ENCODE measurements at places on chromosomes 7 and 10. TPM values are rescaled to one million over a fixed set of nuclear protein-coding genes. Genes with fewer than 3 reads are reported as not detected.
A peak's percentile ranks its signal among the peaks of the same experiment; 100 is the strongest.

DNA sequence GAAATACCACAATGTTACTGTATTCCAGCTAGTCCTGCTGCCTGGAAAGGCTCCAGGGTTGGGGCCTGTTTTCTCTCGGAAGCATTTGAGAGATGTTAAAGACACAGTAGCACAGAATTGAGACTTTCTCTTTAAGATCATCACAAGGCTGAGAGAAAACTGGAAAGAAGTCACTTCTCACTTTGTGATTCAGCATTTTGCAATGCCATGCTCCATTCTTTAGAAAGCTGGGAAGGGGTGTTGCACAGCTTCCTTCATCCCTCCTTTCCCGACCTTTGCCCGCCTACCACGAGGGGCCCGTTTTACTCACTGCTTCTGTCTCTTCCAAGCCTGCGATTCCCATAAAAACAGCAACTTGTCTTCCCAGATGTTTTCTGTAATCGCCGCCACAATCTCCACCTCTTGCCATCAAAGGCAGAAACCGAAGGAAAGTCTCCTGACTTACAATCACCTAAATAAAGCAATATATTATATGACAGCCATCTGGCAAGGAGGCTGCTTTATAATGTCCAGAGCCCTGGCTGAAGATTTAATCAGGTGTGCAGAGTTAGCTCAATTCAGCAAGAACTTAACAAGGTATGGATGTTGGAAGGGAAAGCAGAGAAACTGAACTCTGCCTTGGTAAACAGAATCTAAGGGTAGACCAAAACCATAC lies 18.9 kb downstream of the NOD1 start:
- DNase-seq: peak; percentile 82

DNA sequence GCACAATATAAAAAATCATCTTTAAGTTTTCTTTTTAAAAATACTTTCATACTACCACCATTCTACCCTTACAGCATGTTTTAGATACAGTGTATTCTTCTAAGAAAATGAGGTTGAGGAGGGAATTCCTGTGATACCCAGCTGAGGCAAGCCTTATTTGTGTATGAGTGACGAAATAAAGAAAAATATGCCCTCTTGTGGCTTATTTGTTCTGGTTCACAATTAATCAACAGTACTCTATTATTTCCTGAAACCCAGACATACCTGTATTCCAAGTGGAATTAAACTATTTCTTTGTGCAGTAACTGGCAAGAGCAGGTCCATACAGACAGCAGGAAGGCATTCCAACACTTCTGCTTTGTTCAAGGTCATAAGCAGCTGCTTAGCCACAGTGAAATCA lies 4.5 kb upstream of the SEMA3D start:
- no peak for DNase-seq

DNA sequence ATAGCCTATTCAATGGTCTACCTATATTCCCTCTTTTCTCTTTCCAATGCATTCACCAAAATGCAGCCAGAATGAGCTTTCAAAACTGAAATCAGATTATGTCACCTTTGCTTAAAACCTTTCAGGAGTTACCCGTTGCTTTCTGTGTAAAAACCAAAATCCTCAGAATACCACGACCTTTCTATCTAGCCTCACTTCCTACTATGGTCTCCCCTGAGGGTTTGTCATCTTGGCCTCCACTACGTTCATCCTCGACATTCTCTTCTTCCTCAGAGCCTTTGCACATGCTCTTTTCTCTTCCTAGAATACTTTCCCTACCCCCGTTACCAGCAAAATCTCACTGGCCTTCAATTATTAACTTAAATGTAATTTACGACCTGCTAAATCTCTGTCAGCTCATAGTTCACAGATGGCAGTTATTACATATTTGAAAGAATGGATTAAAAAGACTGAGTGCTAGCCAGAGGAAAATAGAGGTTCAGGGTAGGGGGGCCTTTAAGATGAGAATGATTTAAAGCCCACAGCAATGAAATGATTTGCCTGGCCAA lies 380.8 kb upstream of the C7orf33 start:
- DNase-seq: no peak

DNA sequence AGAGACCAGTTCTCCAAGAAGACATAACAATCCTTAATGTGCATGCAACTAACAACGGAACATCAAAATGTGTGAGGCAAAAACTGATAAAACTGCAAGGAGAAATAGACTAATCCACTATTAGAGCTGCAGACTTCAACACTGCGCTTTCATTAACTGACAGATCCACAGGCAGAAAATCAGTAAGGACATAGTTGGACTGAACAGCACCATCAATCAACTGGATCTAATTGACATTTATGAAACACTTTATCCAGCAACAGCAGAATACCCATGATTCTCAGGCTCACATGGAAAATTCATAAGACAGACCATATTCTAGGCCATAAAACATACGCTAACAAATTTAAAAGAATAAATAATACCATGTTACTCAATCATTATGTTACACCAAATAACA lies 21.6 kb upstream of the ATP6V0A4 start:
- DNase-seq: no peak

GRCh38 chr7:110960811-110961210 lies 130.1 kb upstream of the LRRN3 start:
- DNase-seq: no peak

- DNase-seq: no peak
Observed at GRCh38 chr7:92717623-92717992, 118.8 kb downstream of the CDK6 start.

DNA sequence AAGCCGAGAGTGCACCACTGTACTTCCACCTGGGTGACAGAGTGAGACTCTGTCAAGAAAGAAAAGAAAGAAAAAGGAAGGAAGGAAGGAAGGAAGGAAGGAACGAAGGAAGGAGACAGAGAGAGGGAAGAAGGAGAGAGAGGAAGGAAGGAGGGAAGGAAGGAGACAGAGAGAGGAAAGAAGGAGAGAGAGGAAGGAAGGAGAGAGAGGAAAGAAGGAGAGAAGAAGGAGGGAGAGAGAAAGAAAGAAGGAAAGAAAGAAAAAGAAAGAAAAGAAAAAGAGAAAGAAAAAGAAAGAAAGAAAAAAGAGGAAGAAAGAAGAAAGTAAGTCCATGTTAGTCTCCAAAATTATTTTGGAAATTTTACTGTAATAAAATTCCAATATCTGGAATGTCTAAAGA lies 33.4 kb upstream of the RSBN1L start:
- DNase-seq: no peak

DNA sequence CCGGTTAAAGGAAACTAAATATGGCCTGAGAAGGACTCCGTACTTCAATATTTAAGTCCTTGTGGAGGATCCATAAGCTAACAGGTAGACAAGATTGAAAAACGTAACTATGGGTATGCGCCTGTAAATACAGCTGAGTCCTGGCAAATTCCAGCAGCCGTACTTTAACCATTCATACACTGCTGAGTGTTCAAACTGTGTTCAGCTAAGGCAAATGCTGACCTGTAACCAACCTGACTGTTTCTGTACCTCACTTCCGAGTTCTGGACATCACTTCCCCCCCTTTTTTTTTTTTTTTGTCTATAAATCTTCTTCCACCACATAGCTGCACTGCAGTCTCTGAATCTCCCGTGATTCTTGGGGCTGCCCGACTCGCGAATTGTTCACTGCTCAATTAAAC lies 69.1 kb downstream of the SRPK2 start:
- DNase-seq: no peak

GRCh38 chr7:48158404-48158803 lies 12.9 kb upstream of the ABCA13 start:
- DNase-seq: no peak

- no peak for DNase-seq
Observed at GRCh38 chr7:13992596-13992964, 3.1 kb upstream of the ETV1 start.

GRCh38 chr7:70066844-70067243 lies 468.6 kb downstream of the AUTS2 start:
- no peak for DNase-seq

DNA sequence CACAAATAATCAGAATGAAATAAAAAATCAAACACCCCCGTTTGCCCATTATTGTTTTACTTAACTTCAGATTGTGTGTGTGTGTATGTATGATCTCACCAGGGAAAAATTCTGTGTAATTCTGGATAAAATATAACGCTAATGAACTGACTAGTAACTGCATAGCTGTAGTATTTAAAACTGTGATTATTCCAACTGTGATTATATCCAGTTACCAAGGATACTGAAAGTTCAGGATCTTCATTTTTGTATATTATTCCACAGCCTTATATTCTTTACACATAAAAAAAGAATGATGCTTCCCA lies 2.9 kb downstream of the TWIST1 start:
- no peak for DNase-seq

DNA sequence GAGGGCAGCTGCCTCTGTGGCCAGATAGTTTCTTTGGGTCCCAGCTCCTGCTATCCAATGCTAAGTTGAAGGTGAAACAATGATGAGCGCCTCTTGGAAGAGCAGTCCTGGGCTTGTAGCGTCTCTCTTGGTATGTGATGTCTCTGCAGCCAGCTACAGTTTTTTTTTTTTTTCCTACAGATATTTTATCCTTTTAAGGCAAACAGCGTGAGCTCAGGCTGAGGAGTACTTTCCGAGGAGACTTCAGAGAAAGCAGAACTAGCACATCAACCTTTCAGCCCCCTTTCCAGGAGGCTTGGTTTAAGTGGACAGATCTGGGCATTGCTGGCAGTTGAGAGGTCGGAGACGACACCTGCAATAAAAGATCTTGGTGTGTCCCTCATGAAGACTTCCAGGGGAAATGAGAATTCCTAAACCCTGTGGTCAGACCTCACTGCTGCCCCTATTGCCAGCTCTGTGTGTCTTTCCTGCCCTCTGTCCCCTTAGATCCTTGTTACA lies 9.1 kb downstream of the PRKG1 start:
- no peak for DNase-seq

- DNase-seq: no peak
Observed at GRCh38 chr7:46675456-46675855, 754.4 kb upstream of the IGFBP3 start.

- peak; percentile 33 for DNase-seq
Observed at GRCh38 chr10:128052696-128053095, 73.5 kb downstream of the MKI67 start.

DNA sequence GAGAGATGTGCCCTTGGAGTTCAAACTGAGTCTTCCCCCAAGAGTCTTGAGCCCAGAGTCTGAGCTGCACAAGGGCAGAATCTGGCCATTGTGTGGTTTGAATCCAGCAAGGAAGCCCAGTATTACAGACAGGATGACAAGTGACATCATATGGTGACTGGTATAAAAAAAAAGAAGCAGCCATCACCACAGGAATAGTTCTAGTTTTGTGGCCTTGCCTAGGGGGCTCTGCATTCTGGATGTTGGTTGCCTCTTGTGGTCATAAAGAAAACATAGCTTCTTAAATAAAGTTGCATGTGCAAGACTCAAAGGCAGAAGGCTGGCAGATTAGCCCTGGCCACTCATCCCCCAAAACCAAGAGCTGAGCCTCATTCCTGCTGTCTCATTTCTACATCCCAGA lies 16.8 kb upstream of the LRRC72 start:
- no peak for DNase-seq

GRCh38 chr10:86583983-86584382 lies 62.4 kb upstream of the WAPL start:
- no peak for DNase-seq

DNA sequence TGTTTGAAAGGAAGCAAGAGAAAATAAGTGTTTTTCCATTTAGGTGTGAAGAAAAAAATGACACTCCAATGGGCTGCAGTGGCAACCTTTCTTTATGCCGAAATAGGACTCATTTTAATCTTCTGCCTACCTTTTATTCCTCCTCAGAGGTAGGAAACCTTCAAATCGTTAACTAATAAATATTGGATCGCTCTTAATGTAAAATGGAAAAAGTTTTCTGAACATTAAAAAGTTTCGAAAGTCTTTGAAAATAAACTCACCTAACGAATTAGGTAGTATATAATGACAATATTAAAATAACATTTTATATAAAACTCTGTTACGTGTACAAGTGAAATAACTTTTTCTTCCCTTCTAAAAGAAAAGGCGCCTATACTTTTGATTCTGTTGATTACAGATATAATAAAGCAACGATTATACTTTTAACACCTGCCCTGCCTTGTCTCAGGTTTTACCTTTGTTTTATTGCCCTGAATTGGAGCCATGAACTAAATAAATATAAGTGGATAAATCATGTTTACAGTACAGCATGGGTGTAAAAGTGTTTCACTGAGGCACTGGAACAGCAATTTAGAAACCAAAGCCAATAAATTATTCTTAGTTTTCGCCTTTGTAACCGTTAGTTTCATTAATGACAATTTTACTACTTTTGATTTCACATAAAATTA lies 804 bp downstream of the BCAP29 start:
- DNase-seq: no peak

DNA sequence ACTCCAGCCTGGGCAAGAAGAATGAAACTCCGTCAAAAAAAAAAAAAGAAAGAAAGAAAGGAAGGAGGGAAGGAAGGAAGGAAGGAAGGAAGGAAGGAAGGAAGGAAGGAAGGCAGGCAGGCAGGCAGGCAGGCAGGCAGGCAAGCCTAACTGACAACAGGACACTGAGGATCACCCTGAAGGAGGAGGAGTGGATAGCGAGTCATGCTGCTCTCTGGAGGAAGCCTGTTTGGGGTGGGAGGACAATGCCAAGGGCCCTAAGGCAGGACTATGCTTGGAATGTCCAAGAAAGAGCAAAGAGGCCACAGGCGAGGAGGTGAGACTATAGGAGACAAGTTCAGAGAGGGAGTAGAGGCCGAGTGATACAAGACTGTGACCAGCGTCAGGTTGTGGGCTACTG lies 107.0 kb upstream of the PARD3 start:
- no peak for DNase-seq

Gene TCAF2
- total RNA-seq: 2.5 TPM

Gene MMP21
- 0.31 TPM for total RNA-seq

Gene NEUROG3
- total RNA-seq: not detected

Gene TBX20
- total RNA-seq: not detected

Gene PODXL
- total RNA-seq: 54.9 TPM

Gene ASB15
- not detected for total RNA-seq

Gene CH25H
- total RNA-seq: 8.8 TPM

Gene LIPM
- total RNA-seq: not detected

Gene MGMT
- 24.5 TPM for total RNA-seq
